ENCODE measurements at places on chromosomes 2 and 18. TPM values are rescaled to one million over a fixed set of nuclear protein-coding genes. Genes with fewer than 3 reads are reported as not detected.

Gene HOXD4
- total RNA-seq: 0.22 TPM

Gene FOXD4L1
- total RNA-seq: 0.12 TPM

Gene SULT1C4
- not detected for total RNA-seq

Gene RNU2-63P
- not detected for total RNA-seq

Gene STARD7
- total RNA-seq: 119 TPM

Gene COL4A4
- total RNA-seq: 2.7 TPM

Gene BOK
- total RNA-seq: 13.6 TPM

Gene POTEI
- not detected for total RNA-seq

Gene TMEM198
- 0.77 TPM for total RNA-seq

Gene MC2R
- total RNA-seq: not detected

Gene CIB4
- not detected for total RNA-seq

Gene SAG
- total RNA-seq: not detected

Gene HOXD13
- total RNA-seq: 7.5 TPM

Gene ARHGAP28
- 5.9 TPM for total RNA-seq

Gene CD302
- total RNA-seq: 7.1 TPM

Gene PTPRN
- total RNA-seq: 58.1 TPM

Gene NGEF
- total RNA-seq: 1.2 TPM

Gene KCNG2
- not detected for total RNA-seq

Gene HOXD10
- total RNA-seq: 2.3 TPM

Gene MFSD6
- 12.2 TPM for total RNA-seq

Gene CYP20A1
- total RNA-seq: 41.6 TPM

Gene CYRIA
- 18.1 TPM for total RNA-seq

Gene ST6GAL2
- 0.11 TPM for total RNA-seq

Gene RNF149
- total RNA-seq: 89.7 TPM

Gene DLX1
- total RNA-seq: not detected

Gene RBM45
- 26.7 TPM for total RNA-seq

Gene RAPH1
- 23.2 TPM for total RNA-seq

Gene ADRA2B
- not detected for total RNA-seq

Measured in uterine smooth muscle cell (primary cell).